ENCODE measurements at places on chromosomes 2 and 18.

DNA sequence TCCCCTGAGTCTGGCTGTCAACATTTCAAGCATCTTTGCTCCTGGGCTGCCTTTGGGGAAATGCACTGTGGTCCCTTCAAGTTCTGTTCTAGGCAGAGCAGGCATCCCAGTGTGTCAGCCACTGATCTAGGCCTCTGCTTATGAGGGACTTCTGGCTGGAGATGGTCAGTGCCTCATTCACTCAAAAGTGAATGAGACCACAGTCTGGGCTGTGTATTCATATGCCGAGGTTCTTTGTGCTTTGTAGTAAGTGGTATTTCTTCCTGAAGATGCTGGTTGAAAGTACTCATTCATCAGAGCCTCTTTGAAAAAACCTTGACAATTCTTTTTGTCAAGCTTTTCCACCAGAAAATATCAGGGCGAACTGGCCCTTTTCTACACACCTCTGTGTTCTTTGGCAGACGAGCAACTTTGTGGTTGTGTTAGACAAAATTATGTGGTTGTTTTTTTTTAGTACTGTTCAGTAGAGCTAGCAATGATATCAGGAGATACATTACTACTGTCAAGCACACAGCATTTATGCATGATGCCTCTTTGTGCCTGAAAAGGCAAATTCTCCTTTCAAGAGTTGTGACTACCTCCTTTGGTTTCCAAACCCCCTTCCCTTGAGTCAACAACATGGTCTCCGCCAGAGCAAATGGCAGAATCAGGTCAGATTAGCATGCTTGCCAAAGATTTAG, 510.9 kb upstream of the NRP2 start:
- no peak for DNase-seq

GRCh38 chr2:30871980-30872789, 64.9 kb upstream of the CAPN13 start:
- no peak for DNase-seq

- DNase-seq = no peak
Observed at GRCh38 chr2:65688141-65688886, 255.9 kb upstream of the SPRED2 start.

DNA sequence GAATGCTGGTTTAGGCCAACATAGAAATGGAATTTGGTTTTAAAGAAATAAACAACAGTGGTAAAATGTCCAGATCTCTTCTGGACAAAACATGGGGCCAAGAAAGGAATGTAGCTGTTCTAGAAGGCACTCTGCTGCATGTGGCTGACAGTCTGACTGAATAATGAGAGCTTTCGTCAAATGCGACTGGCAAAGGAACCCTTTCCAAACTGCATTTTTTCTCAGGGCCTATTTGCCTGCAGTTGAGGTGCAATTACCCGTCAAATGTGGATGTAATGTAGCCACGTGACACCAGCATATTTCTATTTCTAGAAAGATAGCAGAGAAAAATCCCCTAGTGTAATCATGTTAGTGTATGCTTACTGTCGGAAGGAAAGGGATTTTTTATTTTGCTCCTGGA, 741.2 kb downstream of the NRXN1 start:
- DNase-seq = no peak

- no peak for DNase-seq
Observed at GRCh38 chr2:20185176-20186022, 39.5 kb downstream of the SDC1 start.
